NCI-H146 (cell line): ENCODE measurements at places on chromosomes 4 and X.
A peak's percentile ranks its signal among the peaks of the same experiment; 100 is the strongest.

- DNase-seq = no peak
Observed at GRCh38 chr4:152850377-152850776, 70.6 kb downstream of the ARFIP1 start.

DNA sequence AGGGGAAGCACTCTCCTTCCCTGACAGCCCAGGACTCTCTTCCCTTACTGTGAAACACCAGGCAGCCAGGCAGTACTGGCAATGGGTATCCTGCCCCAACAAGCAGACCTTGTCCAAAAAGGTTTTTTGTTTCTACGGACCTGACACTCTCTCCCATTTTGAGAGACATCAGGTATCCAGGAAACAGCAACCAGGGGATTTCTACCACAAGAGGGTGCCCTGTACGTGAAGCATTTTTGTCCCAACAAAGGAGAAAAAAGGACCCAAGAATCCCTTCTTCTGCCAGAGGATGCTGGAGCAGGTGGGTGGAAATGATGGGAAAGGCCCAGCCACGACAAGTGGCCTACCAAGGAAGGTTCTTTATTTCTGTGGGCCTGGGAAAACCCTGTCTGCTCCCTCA lies 65.7 kb upstream of the FGF13 start:
- peak; percentile 5 for DNase-seq

DNA sequence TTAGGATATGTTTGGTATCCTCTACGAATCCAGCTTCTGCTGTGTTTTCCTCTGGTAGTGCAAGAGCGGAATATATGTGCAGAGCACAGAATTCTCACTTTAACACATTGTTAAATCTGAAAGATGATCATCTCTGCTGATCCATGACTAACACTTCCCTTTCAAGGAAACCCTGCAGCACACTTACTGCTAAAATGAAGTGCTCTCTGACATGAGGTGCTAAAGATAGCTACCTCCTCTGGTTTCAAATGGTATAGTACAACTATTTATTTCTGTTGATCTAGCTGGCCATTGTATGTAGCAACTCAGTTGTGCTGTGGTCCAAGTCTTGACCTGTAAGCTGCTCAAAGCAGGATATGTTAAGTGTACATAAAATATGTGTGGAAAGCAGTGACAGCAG lies 162.4 kb upstream of the FMR1 start:
- DNase-seq = no peak

- no peak for DNase-seq
Observed at GRCh38 chrX:1582686-1583437, 8.5 kb upstream of the AKAP17A start.

- DNase-seq = no peak
Observed at GRCh38 chrX:135453381-135453780, 31.6 kb downstream of the SMIM10L2A start.

GRCh38 chr4:177005674-177006230 lies 213.0 kb upstream of the VEGFC start:
- no peak for DNase-seq

DNA sequence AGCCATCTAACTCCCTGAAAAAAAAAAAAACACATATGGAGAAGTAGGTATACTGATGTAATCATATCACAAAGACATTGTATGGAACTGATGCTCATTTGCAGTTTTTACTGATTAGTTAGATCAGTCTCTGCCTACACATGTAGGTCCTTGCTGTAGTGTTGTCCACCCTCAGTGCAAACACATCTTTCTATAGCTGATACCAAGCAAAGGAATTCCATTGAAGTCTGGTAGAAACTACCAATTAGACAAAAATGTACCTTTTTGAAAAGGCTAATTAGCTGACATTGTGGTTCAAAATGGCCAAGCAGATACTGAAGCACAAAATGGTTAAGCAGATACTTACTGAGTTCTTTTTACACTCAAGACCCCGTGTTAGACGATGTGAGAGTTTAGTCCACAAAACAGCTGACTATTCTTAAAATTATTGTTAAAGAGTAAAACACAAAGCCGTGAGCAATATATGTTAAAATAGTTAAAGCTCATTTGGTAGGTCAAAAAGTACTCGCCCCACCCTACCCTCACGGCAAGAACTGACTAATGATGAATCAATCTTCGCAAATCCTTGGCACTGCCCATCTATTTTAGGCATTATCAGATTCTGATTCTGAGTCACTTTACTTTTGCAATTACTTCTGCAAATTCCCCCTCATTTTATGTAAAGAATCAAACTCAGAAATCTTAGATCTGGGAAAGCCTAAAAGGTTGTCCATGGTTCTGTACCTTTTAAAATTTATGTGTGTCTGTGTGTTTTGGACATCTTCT lies 40.4 kb downstream of the COL4A6 start:
- DNase-seq = no peak

GRCh38 chr4:22454216-22454838 lies 61.5 kb downstream of the ADGRA3 start:
- DNase-seq = no peak

- no peak for DNase-seq
Observed at GRCh38 chr4:90027565-90027964, 99.6 kb upstream of the CCSER1 start.

GRCh38 chr4:144712775-144713174 lies 66.8 kb downstream of the HHIP start:
- DNase-seq = peak; percentile 62

GRCh38 chrX:39043838-39044550 lies 242.7 kb downstream of the MID1IP1 start:
- DNase-seq = no peak

GRCh38 chr4:97828646-97829045 lies 314.6 kb downstream of the STPG2 start:
- DNase-seq = no peak

- DNase-seq = no peak
Observed at GRCh38 chr4:114864060-114864459, 249.4 kb downstream of the NDST4 start.

GRCh38 chr4:7539659-7540058 lies 104.9 kb upstream of the PSAPL1 start:
- DNase-seq = no peak

GRCh38 chrX:95332530-95332929 lies 1352.1 kb upstream of the DIAPH2 start:
- no peak for DNase-seq

GRCh38 chrX:134572816-134573682 lies 85.2 kb downstream of the PLAC1 start:
- no peak for DNase-seq
